Fibroblast of lung (primary cell): ENCODE measurements at places on chromosomes 4 and X. TPM values are rescaled to one million over a fixed set of nuclear protein-coding genes. Genes with fewer than 3 reads are reported as not detected.

GRCh38 chrX:12332786-12333347 is 194.6 kb downstream of the FRMPD4 start:
- DNase-seq, result no peak

- no peak for DNase-seq
Measured at GRCh38 chr4:104818579-104818978, 323.9 kb upstream of the CXXC4 start.

- DNase-seq, result no peak
Measured at GRCh38 chr4:159144112-159144694, 41.3 kb downstream of the RAPGEF2 start.

GRCh38 chr4:76831711-76832373 is 66.1 kb downstream of the SOWAHB start:
- peak; percentile 28 for DNase-seq

DNA sequence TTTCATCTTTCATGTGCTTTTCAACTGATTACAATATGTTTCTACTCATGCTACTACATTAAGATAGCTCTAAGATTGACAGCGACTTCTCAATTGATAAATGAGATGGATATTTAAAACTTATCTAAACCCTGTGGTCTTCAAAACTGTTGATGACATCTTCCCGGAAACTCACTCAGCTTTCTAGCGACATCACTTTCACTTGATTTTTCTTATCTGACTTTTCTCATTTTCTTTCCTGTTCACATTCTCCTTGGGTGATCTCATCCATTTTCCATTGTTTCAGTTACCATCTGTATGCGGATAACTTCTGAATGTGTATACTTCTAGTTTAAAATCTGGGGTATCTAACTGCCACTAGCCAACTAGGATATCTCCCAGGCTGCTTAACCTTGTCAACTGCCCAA is 3.1 kb downstream of the POLR2B start:
- DNase-seq, result peak; percentile 84

EFHC2 gene
- total RNA-seq, result 0.77 and 2.6 TPM in 2 replicates

SLIT2 gene
- 12.6 and 21.1 TPM in 2 replicates for total RNA-seq
